Mucosa of gallbladder (tissue), 1 donor: ENCODE measurements at places on chromosomes 7 and 10. TPM values are rescaled to one million over a fixed set of nuclear protein-coding genes. Genes with fewer than 3 reads are reported as not detected.

Gene GPR85
- total RNA-seq: 0.69 TPM

Gene C7orf57
- total RNA-seq: not detected

Gene FGFR2
- total RNA-seq: 135 TPM

Gene PNLIPRP3
- total RNA-seq: not detected

Gene CLDN3
- 129 TPM for total RNA-seq

Gene AIMP2
- total RNA-seq: 20.0 TPM

Gene KIF20B
- 2.9 TPM for total RNA-seq

Gene ANXA7
- 119 TPM for total RNA-seq

Gene SYT15
- 1.4 TPM for total RNA-seq

Gene GIMAP7
- 16.9 TPM for total RNA-seq

Gene SLC16A9
- 5.6 TPM for total RNA-seq

Gene MAT1A
- 0.98 TPM for total RNA-seq

Gene FLNC
- 236 TPM for total RNA-seq

Gene TSPAN33
- 16.2 TPM for total RNA-seq

Gene MOGAT3
- total RNA-seq: 0.14 TPM

Gene PSD
- 106 TPM for total RNA-seq

Gene DPYSL4
- 0.81 TPM for total RNA-seq

Gene TMEM196
- not detected for total RNA-seq

Gene OR6B1
- not detected for total RNA-seq

Gene DYDC2
- total RNA-seq: 0.35 TPM

Gene AKR1C4
- 9.1 TPM for total RNA-seq

Gene PMS2
- 10.5 TPM for total RNA-seq

Gene ACSM6
- not detected for total RNA-seq

Gene AGBL3
- total RNA-seq: 4.1 TPM

Gene HOXA11
- total RNA-seq: not detected

Gene PCLO
- 7.4 TPM for total RNA-seq

Gene ECHDC3
- 4.1 TPM for total RNA-seq

Gene ANKRD61
- not detected for total RNA-seq

Gene PRKCQ
- 1.4 TPM for total RNA-seq

Gene ASB4
- total RNA-seq: 0.09 TPM

Gene CRPPA
- 3.3 TPM for total RNA-seq

Gene RAB19
- total RNA-seq: 8.8 TPM

Gene NEUROD6
- not detected for total RNA-seq

Gene ABCC2
- 183 TPM for total RNA-seq

Gene MRC1
- total RNA-seq: 31.0 TPM

Gene DGKB
- total RNA-seq: 1.0 TPM

Gene EPHB4
- total RNA-seq: 165 TPM

Gene TRIM50
- 1.3 TPM for total RNA-seq

Gene ANKRD1
- 0.09 TPM for total RNA-seq

Gene ASCC1
- 27.5 TPM for total RNA-seq

Gene GIMAP1
- 5.1 TPM for total RNA-seq

Gene SFTPA1
- total RNA-seq: 7.0 TPM

Gene RBP3
- total RNA-seq: not detected

Gene CYP26C1
- 0.06 TPM for total RNA-seq

Gene EVX1
- total RNA-seq: not detected

Gene SLC18A3
- 0.20 TPM for total RNA-seq

Gene FBXO24
- 1.6 TPM for total RNA-seq

Gene CALML3
- total RNA-seq: not detected

Gene GDF2
- not detected for total RNA-seq

Gene LARP4B
- 98.6 TPM for total RNA-seq

Gene PRLHR
- 0.17 TPM for total RNA-seq

Gene PTPRZ1
- total RNA-seq: 2.2 TPM

Gene AOAH
- 17.0 TPM for total RNA-seq
